ENCODE measurements at places on chromosomes 5 and 9.

GRCh38 chr5:123116757-123117156 lies 27.7 kb downstream of the PRDM6 start:
- DNase-seq = no peak

GRCh38 chr5:165805756-165806155 lies 2300.3 kb downstream of the MAT2B start:
- DNase-seq = no peak

DNA sequence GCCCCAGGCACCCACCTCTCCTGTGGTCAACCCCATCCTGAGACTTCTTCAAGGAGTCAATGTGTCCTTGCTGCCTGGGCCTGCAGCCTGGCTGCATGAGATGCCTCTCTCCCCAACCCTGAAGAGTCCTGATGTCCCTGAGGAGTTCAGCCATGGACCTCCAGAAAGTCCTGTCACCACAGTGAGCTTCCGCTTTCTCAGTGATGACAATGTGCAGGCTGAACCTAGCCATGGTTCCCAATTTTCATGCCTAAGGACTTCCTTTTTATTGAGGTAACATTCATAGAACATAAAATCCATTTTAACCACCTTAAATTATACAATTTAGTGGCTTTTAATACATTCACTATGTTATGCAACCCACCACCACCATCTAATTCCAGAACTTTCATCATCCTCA lies 29.1 kb downstream of the DAP start:
- no peak for DNase-seq

DNA sequence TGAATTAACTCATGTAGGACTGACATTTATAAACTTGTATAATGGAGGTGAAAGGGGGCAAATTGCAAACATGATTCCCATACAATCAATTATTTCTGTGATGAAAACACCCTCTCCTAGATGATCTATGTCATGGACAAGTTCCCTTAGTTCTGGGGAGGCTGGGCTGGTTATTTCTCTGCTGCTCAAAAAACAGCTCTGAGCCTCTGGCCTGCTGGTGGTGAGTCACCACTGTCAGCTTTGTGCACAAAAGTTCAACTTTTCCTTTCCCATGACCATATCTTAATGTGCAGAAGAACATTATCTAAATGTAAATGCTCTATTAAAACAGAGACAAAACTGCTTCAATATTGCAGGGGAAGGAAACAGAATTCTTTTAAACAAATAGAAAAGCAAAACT lies 85.0 kb downstream of the HMHB1 start:
- no peak for DNase-seq

DNA sequence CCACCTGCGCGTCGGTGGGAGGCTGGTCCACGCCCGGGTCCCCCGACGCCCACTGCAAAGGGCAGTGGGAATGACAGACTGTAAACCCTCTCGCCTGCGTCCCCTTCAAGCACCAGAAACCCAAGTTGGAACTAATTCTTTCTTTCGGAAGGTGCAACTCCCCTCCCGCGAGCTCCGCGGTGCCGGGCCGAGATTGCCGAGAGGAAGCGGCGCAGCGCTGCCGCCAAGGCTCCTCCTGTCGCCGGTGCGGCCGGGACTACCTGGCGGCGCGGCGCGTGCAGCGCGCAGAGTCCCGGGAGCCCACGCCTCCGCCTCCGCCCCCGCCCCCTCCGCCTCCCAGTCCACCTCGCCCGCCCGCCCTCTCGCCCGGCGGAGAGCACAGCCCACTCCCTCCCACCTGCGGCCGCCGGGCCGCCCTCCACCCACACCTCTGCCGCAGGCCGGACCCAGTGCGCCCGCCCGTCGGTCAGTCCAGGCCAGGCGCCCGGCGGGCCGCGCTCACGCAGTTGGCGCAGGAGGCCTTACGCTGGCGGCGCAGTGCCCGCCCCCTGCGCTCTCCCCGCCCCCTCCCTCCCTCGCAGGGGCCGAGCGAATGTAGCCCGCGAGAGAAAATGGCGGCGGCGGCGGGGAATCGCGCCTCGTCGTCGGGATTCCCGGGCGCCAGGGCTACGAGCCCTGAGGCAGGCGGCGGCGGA lies at the start of gene MAP3K1:
TSS of gene MAP3K1 (plus strand) at position 587 of the 695 bp plus-strand sequence. CDS start at position 612, 25 bp downstream.
- peak; percentile 78 for DNase-seq

DNA sequence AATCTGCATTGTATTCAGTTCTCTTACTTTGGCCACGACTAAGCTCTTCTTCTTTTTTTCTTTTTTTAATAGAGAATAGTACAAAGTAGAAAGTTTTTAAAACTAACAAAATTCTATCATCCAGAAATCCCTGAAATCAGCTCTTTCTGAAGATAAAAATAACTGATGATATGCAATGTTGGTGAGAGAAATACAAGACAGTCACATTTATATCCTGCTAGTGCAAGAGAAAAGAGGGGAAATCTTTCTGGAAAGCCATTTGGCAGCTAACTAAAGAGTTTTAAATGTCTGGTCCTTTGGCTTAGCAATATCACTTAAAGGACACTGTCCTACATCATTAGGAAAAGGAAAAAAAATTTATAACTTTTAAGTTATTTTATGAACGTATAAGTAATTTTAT lies 27.0 kb upstream of the FREM1 start:
- no peak for DNase-seq

- no peak for DNase-seq
Observed at GRCh38 chr5:91329283-91329682, 53.8 kb downstream of the ARRDC3 start.

- no peak for DNase-seq
Observed at GRCh38 chr5:170289764-170290163, 7.8 kb downstream of the LCP2 start.

DNA sequence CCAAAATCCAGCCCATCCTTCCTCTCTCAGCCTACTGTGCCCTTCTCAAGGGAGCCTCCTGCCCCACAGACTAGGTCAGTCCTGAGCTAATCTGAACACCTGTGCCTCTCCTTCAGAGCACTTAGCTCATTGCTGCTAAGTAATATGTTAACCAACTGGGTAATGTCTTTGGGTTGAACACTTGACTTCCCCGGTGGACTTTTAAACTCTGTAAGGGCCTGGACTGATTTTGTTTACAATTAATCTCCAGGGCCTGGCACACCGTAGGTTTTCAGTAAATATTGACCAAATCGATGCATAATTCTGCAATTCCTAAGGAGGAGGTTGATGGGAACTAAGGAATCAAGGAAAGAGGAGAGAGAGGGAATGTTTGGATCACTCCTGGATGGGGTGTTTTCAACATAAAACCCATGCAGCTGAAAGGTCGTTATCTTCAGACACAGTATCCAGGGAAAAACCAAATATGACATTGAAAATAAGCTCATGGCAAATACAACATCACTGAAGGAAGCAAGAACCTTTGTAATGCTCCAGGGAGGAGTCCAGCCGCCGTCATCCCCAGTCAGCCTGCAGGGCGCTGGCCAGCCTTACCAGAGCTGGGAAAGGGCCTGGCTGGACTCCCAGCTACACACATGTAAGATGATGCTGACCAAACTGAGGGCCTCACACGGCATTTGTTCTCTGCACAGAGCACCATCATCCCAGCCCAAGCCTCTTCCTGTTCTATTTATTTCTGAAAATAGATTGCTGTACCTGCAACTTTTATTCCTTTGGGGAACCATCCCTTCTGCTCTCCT lies 166.3 kb downstream of the C5orf15 start:
- no peak for DNase-seq

DNA sequence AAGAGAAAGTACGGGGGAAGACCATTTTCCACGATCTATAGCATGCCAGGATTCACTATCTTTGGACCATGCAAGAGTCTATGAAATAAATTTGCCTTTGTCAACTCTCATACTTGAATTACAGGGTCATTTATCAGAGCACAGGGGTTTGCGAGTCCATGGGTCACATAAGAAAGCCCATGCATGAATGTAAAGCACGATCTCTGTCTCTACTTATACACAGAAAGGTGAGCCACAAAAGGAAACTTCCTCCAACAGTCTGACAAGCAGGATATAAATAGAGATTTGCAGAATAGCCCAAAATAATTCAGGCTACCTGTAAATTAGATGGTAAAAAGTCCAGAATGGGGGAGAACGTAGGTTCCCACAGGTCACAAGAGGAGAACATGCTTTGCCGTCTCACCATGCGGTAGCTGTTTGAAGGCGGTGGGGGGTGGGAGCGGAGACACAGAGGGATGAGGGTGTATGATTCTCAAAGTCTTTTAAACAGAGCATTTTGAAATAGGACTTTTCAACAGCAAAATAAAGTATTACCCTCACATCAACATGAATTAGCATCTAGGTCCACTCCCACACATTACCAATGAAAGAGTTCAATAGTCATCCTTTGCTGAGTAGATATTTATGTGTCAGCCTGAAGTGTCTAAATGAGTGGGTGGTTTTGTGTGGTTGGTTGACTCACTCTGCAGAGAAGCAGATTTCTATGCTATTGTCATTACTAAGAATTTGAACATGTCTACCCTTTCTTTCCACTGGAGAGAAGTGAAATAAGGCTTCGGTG lies 279.7 kb downstream of the EBF1 start:
- DNase-seq = no peak

DNA sequence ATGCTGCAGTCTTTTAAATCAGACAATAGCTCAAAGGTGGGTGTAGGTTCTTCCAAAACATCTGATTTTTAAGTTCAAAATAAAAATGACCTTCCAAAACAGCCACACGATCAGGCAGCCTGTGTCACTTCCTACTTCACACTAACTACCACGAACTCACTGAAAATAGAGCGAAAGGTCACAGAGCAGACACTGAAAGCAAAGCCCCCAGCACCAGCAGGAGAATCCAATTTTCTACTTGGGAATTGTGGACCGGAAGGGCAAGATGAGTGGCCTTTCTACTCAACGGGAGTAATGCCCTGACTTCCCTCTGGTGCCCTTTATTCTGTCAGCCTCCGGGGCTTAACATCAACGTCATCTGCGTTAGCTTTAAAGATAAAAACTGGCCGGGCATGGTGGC lies 107.8 kb upstream of the FAM120A start:
- DNase-seq = no peak

- DNase-seq = no peak
Observed at GRCh38 chr5:15255576-15255975, 244.4 kb upstream of the FBXL7 start.

DNA sequence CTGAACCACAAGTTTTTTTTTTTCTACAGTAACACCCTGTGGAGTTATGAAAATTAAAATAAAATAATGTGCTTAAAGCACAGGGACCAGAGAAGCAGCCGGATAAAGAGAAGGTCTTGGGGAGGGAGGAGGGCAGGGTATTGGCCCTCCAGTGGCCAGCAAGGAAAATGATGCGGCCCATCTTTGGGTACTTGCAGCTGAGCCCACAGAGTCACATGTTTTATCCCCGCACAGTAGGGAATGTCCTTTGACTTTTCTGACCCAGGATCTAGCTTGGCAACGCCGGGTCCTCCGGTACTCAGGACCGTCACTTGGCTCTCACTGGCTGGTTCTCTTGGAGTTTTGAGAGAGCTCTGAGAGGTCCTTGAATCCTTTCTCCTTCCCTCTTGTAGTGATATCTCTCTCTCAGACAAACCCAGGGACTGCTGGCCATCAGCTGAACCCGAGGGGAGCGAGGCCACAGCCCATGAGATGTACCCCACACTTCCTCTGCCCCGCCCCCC lies 35.3 kb upstream of the HSPA9 start:
- no peak for DNase-seq

- no peak for DNase-seq
Observed at GRCh38 chr9:75112789-75113188, 24.5 kb downstream of the OSTF1 start.

DNA sequence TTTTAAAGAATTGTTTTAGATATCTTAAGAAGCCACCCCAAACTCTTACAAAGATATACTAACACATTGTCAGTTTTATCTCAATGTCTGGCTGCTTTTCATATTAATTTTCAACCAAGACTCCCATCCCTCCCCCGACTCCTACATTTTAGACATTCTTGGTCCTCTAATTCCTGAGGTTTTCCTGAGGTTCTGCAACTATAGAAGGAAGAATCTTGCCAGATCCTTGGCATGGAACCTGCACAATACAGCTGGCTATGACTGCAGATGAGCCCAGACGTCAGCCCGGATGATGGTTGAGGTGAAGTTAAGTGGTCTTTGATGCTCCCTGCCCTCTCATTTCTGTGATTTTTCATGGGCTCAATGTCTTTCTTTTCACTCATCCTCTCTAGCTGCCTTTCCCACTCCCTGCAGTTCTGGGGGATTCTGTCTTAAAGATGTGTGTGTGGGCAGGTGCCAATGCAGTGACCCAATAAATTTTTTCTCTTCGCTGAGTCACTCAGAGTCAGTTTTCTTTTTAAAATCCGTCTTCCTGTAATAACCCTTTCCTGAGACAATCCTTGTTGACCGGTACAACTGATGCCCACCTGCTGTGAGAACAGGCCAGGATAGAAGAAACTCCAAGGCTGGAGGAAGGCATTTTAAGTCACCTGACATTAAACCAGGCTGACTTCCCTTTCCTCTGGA lies 237.8 kb upstream of the GAS1 start:
- no peak for DNase-seq

- no peak for DNase-seq
Observed at GRCh38 chr5:74243634-74244033, 396.9 kb downstream of the ENC1 start.

- DNase-seq = no peak
Observed at GRCh38 chr9:33318225-33318624, 27.9 kb downstream of the NFX1 start.

DNA sequence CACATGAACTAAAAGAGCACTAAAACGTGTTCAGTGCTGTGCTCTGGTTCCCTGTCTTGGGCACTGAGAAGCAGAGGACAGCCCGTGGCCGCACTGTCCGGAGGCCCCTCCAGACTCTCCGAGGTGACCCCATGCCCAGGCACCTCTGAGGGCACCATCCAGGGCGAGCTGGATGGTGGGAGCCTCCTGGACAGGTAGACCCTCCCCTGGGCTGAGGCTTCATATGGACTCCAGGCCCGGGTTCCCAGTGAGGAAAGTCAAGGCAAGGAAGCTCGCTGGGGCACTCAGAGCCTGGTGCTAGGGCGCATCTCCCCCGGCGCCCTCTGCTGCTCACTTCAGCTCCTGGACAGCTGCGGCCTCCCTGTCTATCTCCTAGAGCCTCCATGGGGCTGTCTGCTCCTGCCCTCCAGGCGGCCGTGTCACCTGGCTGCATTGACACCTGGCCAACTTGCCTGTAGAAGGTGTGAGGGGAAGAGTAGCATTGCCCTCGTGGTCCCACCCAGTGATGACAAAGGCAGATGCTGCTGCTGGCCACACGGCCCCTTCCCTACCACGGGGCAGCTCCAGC lies 178.2 kb upstream of the IRX1 start:
- no peak for DNase-seq

GRCh38 chr9:132596200-132596599 lies 13.8 kb downstream of the BARHL1 start:
- DNase-seq = no peak

DNA sequence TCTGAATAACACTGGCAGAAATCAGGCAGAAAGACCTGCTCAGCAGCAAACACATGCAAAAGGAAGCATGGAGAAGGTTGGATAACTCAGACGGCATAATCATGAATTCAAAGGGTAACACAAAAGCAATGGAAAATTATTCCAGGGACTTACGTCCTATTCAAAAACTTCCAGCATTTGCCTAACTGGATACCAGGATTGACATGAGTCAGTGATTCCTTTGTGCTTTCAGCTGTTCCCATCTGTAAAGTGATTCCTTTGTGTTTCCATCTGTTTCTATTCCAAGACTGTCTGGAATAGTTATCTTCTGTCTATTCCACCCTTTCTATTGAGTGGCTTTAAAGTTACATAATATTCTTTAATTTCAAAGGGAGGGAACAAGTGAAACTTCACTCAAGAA lies 1361.7 kb upstream of the CDH9 start:
- no peak for DNase-seq

- DNase-seq = no peak
Observed at GRCh38 chr5:111902436-111902835, 145.4 kb upstream of the NREP start.

- no peak for DNase-seq
Observed at GRCh38 chr5:181081989-181082388, 41.9 kb downstream of the BTNL9 start.

- no peak for DNase-seq
Observed at GRCh38 chr5:154103233-154103632, 64.5 kb downstream of the MFAP3 start.
